ENCODE measurements at places on chromosomes 13 and 19.

DNA sequence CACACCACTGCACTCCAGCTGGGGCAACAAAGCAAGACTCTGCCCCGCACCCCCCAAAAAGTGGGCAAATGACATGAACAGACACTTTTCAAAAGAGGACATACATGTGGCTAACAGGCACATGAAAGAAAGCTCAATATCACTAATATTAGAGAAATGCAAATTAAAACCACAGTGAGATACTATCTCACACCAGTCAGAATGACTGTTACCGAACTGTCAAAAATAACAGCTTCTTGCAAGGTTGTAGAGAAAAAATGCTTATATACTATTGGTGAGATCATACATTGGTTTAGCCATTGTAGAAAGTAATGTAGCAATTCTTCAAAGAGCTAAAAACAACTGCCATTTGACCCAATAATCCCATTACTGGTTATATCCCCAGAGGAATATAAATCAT, 99.5 kb upstream of the SPATA13 start:
- no peak for DNase-seq

- DNase-seq, result peak; percentile 76
These were observed 135.2 kb downstream of the TSHZ3 start for GRCh38 chr19:31214086-31214485.

GRCh38 chr19:2014731-2015607, 545 bp downstream of the BTBD2 start:
- DNase-seq, result peak; percentile 50

GRCh38 chr19:3469638-3470499, 10.5 kb downstream of the SMIM24 start:
- no peak for DNase-seq

DNA sequence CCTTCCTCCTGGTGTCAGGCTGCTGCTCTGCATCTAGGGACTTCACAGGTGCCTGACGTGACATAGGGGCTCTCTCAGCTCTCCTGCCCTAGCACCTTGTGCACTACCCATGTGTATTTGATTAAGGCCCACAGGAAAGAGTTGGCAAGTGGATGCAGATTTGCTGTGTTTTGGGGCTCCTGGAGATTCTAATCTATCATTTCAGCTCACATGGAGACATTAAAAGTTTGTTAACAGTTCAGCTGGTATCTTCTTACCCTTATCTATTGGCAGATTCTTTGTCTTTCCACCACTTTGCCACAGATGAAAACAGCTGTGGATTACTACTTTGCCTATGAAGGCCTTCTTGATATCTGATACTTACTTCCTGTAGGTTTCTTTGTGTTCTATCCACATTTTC, 41.9 kb downstream of the WASF3 start:
- no peak for DNase-seq

DNA sequence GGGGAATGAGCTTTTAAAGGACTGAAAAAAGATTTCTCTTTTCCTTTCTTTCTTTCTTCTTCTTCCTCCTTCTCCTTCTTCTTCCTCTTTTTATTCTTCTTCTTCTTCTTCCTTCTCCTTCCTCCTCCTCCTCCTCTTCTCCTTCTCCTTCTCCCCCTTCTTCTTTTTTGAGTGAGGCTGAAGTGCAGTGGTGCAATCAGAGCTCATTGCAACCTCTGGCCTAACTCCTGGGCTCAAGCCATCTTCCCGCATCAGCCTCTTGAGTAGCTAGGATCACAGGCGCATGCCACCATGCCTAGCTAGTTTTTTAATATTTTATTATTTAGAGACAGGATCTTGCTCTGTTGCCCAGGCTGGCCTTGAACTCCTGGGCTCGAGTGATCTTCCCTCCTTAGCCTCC, 120.9 kb upstream of the KL start:
- DNase-seq, result no peak

DNA sequence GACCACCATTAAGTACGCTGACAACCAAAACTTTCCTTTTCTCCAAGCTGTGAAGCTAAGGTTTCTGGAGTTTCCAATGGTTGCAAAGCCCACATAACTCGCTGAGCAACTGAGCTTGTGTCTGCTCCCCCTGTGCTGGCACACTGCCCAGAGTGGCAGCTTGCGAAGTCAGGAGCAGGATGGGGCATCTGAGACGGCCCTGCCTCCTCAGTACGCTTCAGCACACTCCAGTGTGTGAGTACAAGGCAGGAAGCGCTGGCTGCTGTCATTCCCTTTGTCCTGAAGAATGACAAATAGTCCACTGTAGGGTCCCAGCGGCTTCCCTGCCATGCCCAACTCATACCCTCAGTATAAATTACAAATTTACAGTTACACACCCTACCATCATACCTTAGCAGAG, 51.5 kb downstream of the SKA3 start:
- no peak for DNase-seq

- no peak for DNase-seq
These were observed 256.0 kb downstream of the UQCRFS1 start for GRCh38 chr19:28956961-28957360.

- no peak for DNase-seq
These were observed 8.9 kb downstream of the SARS2 start for GRCh38 chr19:38921420-38922274.

DNA sequence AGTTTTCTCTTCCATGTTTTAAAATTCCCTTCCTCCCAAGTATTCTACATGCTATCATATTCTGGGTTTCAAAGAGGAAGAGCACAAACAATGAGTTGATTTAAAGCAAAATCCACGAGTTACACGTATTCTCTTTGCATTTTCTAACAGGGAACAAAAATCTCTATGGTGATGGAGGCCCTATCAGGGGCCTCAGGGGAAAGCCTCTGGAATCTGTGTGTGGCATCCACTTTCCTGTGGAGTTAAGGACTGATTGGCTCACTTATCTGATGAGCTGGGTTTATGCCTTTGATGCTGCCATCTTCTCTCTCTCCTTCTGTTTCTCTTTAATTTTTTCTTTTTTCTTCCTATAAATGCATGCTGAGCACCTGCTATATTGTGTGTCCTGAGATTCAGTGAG, 14.8 kb downstream of the OLFM4 start:
- no peak for DNase-seq

DNA sequence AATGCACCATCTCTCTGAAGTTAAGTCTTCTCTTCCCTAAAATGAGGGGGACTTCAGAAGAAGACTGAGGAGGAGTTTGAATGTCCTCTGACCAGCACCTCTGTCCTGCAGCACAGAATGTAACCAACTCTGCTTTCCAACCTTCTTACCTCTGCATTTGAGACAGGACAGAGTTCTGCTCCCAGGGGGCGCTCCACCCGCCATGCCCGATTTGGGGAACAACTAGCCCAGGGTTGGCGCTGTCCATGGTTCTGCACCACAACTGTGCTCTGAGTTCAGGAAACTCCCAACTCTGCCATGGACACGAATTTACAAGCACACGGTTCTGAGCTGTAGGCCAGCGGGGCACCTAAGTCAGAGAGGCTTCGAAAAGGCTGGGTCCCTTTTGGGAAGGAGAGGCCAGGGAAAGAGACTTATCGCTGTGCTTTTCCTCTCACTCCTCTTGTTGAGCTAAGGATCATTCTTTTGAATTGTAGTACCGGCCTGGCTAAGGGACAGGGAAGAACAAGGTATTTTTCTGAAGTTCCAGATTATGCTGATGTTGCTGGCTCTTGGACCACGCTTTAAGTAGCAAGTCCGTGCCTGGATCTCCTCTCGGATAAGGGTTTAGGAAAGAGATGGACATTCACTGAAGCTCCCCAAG, 22.2 kb downstream of the SIGLEC5 start:
- DNase-seq, result no peak

DNA sequence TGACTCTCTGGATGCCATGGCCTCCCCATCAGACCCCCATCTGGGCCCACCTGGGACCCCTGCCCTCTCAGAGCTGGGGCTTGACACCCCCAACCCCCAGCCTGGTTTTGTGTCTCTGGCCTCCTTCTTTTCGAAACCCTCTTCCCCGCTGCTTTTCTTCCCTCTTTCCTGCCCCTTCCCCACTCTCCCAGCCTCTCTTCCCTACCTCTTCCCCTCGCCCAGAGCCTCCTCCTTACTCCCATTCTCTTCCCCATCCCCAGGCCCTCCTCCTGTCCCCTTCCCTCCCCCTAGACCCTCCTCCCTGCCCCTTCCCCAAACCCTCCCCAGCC, 2.1 kb downstream of the TNFSF9 start:
- DNase-seq, result no peak

DNA sequence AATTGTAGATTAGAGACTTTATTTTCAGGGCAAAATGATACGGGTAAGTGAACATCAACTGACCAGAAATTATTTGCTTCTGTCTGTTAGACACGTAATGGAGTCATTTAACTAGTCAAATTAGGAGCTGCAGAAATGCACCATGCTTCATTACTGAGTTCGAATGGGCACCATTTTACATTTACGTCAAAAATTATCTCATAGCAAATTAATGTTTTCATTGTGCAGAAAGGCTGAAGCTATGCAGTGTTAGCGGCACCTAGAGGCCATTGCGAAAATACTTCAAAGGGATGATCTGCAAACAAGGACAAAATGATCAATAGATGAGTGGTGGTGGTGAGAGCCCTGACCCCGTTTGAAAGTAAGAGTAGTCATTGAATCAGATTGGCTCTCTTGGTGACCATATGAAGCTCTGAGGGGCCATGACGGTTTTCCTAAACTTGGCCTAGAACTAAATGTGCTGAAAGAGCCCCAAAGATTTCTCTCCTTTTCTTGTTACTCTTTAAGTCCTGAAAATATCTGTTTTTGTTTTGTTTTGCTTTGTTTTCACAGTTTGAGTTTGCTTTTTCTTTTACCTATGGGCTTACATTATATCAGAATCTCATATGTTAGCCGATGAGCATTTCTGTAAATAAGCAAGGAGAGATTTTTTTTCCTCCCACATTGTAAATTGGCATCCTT, 277.9 kb downstream of the ZNF536 start:
- DNase-seq, result no peak

- DNase-seq, result no peak
These were observed 178.7 kb upstream of the PCDH9 start for GRCh38 chr13:67408798-67409197.

GRCh38 chr19:48629599-48630295, 7.4 kb downstream of the DBP start:
- no peak for DNase-seq

DNA sequence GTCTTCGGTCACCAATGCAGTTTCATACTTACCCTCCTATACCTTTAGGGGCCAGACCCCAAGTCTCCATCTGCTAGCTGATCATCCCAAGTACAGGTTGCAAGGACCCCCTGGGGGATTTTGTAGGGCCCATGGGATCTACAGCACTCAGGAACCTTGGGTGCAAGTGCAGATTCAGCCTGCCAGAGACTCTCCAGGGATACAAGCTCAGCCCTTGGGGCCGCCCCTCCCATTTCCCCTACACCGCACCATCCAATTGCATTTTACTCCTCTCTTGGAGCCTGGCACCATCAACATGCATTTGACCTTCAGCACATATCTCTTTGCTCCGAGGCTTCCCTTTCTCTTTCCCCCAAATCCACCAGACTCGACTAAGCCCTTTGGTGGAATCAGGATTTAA, 154.7 kb upstream of the ZNF536 start:
- no peak for DNase-seq

DNA sequence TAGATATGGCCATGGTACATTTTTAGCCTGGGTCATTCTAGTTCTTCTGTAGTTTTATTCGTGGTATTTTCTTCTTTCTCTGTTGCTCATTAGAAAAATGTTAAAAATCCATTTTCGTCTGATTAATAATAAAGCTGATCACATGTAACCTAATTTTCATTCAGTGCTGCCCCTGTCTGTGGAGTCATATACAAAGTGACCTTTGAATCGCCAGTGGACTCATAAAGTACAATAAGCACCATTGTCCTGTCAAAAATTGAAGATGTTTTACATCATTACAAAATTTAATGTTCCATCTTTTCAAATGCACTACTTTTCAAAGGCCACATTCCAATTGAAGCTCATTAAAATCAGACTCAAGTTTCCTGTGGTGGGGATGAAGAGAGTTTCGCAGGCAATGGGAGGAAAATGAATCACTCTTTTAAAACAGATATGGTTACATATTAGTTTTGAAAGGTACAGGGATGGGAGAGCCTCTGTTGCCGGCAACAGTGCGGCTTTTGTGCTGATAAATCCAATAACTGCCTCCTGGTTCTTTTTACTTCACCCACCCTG, 205.4 kb downstream of the ZNF536 start:
- no peak for DNase-seq
